ENCODE measurements at places on chromosomes 2 and 18. TPM values are rescaled to one million over a fixed set of nuclear protein-coding genes. Genes with fewer than 3 reads are reported as not detected.

GALNT13 gene
- not detected for total RNA-seq

EPB41L3 gene
- total RNA-seq, result 1.9 TPM

GRCh38 chr2:66596256-66596655 is 161.3 kb downstream of the MEIS1 start:
- H3K36me3 ChIP-seq, result no peaks in the 10 kb centered on the region
- no peak overlapping the region for H3K4me3 ChIP-seq
- H3K27ac ChIP-seq, result no peak overlapping the region
- H3K27me3 ChIP-seq, result no peaks in the 10 kb centered on the region

ALK gene
- not detected for total RNA-seq

DNA sequence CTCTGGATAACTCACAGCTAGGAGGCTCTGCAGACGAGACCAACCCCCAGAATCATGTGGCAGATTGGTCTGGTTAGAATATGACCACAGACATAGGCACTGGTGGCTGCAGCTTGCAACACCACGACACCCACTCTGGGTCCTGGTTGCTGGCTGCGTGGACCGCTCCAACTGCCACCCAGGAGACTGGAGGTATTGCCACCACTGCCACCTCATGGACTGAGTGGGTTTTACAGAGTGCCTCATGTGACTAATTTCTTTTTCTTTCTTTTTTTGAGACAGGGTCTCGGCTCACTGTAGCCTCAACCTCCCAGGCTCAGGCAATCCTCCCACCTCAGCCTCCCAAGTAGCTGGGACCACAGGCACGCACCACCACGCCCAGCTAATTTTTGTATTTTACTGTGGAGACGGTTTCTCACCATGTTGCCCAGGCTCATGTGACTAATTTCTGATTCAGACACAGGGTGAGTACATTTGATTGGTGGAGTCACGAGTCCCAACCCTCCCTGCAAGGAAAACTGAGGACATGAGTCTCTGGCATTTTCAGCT is 29.9 kb upstream of the NT5DC4 start:
- H3K27me3 ChIP-seq, result no peaks in the 10 kb centered on the region
- DNase-seq, result peak; percentile 52
- H3K36me3 ChIP-seq, result no peaks in the 10 kb centered on the region
- peaks cover 22% of the 10 kb centered on the region for H3K4me1 ChIP-seq
- H3K4me3 ChIP-seq, result peak overlapping the region; percentile 19

GRCh38 chr18:4107049-4107467 is 348.0 kb downstream of the DLGAP1 start:
- H3K36me3 ChIP-seq, result no peaks in the 10 kb centered on the region
- no peak overlapping the region for H3K4me3 ChIP-seq
- H3K27ac ChIP-seq, result no peak overlapping the region

LYPD1 gene
- not detected for total RNA-seq

DNA sequence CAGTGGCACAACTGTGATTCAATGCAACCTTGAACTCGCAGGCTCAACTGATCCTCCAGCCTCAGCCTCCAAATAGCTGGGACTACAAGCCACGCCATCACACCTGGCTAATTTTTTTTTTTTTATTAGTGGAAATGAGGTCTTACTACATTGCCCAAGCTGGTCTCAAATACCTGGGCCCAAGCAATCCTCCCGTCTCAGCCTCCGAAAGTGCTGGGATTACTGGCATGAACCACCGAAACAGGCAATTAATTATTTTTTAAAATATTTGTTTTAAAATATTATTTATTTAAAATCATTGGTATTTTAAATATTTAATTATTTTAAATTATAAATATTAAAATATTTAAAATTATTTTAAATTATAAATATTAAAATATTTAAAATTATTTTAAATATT is 24.5 kb downstream of the SRBD1 start:
- peaks cover 8% of the 10 kb centered on the region for H3K36me3 ChIP-seq
- peaks cover 18% of the 10 kb centered on the region for H3K4me1 ChIP-seq
- H3K4me3 ChIP-seq, result no peak overlapping the region
- H3K27ac ChIP-seq, result no peak overlapping the region
- no peak for DNase-seq

ZNF804A gene
- not detected for total RNA-seq

- H3K27ac ChIP-seq, result no peak overlapping the region
- H3K36me3 ChIP-seq, result no peaks in the 10 kb centered on the region
- H3K27me3 ChIP-seq, result peaks cover 60% of the 10 kb centered on the region
- no peak overlapping the region for H3K4me3 ChIP-seq
- H3K4me1 ChIP-seq, result peaks cover 6% of the 10 kb centered on the region
Measured at GRCh38 chr2:17822445-17823117, 6.3 kb downstream of the MSGN1 start.

SLC66A3 gene
- 18.8 TPM for total RNA-seq

IER3IP1 gene
- 5.0 TPM for total RNA-seq

DNA sequence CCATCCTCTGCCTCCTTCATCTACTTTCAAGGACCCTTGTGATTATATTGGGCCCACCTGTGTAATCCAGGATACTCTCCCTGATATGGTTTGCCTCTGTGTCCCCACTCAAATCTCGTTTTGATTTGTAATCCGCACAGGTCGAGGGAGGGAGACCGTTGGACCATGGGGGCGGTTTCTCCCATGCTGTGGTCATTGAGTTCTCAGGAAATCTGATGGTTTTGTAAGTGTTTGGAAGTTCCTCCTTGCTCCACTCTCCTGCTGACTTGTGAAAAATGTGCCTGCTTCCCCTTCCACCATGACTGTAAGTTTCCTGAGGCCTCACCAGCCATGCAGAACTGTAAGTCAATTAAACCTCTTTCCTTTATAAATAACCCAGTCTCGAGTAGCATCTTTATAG is 42.0 kb upstream of the EML6 start:
- H3K4me1 ChIP-seq, result peaks cover 14% of the 10 kb centered on the region
- no peaks in the 10 kb centered on the region for H3K36me3 ChIP-seq
- peaks cover 19% of the 10 kb centered on the region for H3K27me3 ChIP-seq
- no peak for DNase-seq

GRCh38 chr2:20361893-20362292 is 11.2 kb upstream of the PUM2 start:
- no peak overlapping the region for H3K27ac ChIP-seq
- peaks cover 3% of the 10 kb centered on the region for H3K36me3 ChIP-seq
- no peaks in the 10 kb centered on the region for H3K27me3 ChIP-seq
- no peak for DNase-seq

- no peaks in the 10 kb centered on the region for H3K27me3 ChIP-seq
- H3K27ac ChIP-seq, result no peak overlapping the region
- H3K4me3 ChIP-seq, result no peak overlapping the region
- no peaks in the 10 kb centered on the region for H3K36me3 ChIP-seq
Measured at GRCh38 chr2:223026357-223027110, 25.5 kb upstream of the KCNE4 start.

DNA sequence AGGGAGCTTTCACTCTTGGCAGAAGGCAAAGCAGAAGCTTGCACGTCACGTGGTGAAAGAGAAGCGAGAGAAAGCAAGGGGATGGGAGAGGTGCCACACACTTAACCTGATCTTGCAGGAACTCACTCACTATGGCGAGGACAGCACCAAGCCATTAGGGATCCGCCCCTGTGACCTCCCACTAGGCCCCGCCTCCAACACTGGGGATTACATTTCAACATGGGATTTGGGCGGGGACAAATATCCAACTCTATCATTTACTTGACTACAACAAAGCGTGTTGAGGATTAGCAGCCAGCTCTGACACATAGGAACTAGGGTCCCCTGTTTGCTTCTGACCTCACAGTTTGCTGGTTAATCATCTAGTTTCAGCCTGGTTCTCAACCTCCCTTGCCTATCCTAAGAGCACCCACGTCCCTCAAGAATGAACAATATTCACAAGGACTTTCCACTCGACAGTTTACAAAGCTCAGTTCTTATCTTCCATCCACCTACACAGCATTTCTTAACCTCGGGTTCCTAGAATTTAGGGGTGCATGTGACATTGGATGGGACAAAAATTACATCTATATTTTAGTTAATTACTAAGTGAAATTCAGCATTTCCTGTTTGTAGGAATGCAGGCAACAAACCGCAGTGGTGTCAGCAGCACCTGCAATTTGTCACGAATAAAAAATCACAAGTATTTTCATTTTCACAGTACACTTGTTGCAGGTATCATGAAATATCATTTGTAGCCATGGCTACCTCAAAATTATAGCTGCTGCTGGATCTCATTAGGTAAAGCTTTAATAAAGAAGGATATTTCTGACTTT is 36.0 kb downstream of the LBH start:
- no peaks in the 10 kb centered on the region for H3K27me3 ChIP-seq
- peak overlapping the region; percentile 97 for H3K27ac ChIP-seq
- peaks cover 6% of the 10 kb centered on the region for H3K36me3 ChIP-seq
- H3K4me1 ChIP-seq, result peaks cover 32% of the 10 kb centered on the region
- peak overlapping the region; percentile 93 for H3K4me3 ChIP-seq
- DNase-seq, result no peak

GATA6 gene
- not detected for total RNA-seq

- no peaks in the 10 kb centered on the region for H3K27me3 ChIP-seq
- peaks cover 5% of the 10 kb centered on the region for H3K36me3 ChIP-seq
- no peak overlapping the region for H3K27ac ChIP-seq
Measured at GRCh38 chr2:208015475-208015874, 9.9 kb downstream of the PLEKHM3 start.

RPRM gene
- not detected for total RNA-seq

DNA sequence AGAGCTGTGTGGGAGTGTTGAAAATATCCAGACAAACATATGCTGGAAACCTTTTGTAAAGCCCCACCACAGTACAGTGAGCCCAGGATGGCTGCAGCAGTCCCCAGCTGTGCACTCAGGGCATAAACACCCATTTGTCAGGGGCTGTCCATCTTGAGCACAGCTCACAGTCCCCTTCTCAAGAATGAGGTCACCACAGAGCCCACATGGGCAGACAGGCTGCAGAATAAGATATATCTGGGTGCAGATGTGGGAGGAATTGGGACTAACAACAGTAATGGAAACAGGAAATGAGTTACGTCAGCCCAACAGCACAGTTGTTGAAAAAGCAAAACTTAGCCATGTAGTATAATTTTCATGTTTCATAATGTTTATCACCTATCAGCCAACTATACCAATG is 219.6 kb downstream of the ETAA1 start:
- no peak overlapping the region for H3K4me3 ChIP-seq
- no peak overlapping the region for H3K27ac ChIP-seq
- no peak for DNase-seq
- H3K4me1 ChIP-seq, result no peaks in the 10 kb centered on the region
